ENCODE measurements at places on chromosomes 2 and 18. TPM values are rescaled to one million over a fixed set of nuclear protein-coding genes. Genes with fewer than 3 reads are reported as not detected.

Gene SERPINB3
- not detected for total RNA-seq

Gene MROH2A
- total RNA-seq = not detected

Gene AOX1
- 0.23 TPM for total RNA-seq

Gene CTAGE1
- not detected for total RNA-seq

Gene NGEF
- 0.22 TPM for total RNA-seq

Gene ABHD3
- 10.0 TPM for total RNA-seq

Gene EPB41L3
- 154 TPM for total RNA-seq

Gene SCG2
- not detected for total RNA-seq

DNA sequence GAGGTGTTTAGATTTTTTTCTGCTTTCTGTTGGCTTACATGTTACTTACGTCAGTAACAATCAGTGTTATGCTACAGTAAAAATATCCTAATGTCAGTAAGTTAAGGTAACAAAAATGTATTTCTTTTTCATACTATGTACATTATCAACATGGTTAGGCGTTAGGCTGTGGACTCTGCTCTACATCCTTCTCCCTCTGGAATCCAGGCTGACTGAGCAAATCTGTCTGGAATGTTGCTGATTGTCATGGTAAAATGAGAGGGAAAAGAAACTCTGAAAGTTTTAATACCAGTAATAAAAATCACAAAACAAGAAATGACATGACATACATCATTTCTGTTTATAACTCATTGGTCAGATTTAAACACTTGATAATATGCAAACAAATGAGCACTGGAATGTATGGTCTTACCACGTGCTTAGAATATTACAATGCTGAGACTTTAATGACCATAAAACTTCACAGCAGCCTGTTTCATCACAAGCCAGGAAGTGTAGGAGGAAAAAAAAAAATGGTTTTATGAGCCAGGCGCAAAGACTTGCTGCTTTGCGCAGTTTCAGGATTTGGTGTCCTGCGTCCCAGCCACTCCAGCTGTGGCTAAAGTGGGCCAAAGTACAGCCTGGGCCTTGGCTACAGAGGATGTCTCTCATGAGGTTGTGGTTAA is 252.4 kb downstream of the FSIP2 start:
- no peak for DNase-seq

- peak; percentile 56 for DNase-seq
Observed at GRCh38 chr2:45812011-45812500, 160.6 kb downstream of the PRKCE start.

GRCh38 chr2:221482666-221483455 is 89.2 kb downstream of the EPHA4 start:
- DNase-seq = no peak

GRCh38 chr2:9818097-9818496 is 25.2 kb upstream of the TAF1B start:
- no peak for DNase-seq

GRCh38 chr2:194926873-194927272 is 730.2 kb upstream of the SLC39A10 start:
- DNase-seq = no peak

GRCh38 chr2:147865560-147865959 is 20.7 kb downstream of the ACVR2A start:
- DNase-seq = no peak

GRCh38 chr2:169909376-169909775 is 82.1 kb downstream of the UBR3 start:
- no peak for DNase-seq

DNA sequence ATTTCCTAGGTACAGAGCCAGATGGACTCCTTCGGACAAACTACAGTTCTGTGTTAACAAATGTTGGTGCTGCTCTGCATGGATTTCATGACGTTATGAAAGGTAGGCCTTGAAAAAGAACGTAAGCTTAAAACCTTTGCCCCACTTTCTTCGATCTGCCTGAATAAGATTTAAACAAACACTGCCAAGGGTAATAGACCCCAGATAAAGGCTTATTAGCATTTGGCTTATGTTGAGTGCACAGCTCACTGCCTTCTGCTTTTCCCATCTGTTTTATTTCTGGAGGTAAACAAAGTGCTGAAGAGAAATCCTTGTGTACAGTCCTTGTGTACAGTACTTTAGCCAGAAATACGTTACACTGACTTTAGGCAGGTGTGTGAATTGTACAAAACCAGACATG is 50.0 kb upstream of the STON1 start:
- DNase-seq = peak; percentile 11

DNA sequence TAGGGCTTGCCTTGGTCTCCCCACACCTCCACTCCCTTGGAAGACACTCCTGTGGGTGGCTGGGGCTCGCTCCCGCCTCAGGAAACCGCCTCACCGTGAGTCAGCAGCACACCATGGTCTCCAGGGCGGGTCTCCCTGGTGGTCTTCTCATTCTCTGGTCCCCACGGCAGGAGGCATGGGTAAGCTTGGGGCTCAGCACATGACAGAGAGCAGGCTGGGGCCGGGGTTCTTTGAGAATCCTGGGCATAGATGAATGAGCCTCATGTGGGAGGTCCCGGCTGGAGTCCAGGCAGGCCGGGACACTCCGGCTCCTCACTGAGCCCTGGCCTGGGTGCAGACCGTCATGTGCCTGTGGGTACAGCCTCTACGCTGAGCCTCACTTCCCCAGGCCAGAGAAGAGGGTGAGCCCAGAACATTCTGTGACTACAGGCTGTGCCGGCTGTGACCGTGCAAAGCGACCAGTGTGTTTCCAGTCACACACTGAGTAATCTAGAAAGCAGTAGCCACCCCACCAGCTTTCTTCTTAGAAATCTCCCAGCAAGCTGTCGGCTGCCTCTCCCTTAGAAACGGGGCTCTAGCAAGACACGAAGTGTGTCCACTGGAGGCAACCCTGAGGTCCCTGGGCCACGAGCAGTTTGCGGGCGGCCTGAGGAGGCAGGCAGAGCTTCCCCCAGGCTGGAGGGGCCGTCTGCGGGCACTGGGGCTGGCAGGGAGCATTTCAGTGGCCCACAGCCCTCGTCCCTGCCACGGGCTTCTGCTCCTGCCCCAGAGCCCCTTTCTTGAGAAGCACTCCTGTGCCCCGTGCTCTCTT is 93.1 kb downstream of the RHOB start:
- DNase-seq = no peak

GRCh38 chr2:46778511-46778910 is 137.1 kb downstream of the MCFD2 start:
- DNase-seq = no peak

DNA sequence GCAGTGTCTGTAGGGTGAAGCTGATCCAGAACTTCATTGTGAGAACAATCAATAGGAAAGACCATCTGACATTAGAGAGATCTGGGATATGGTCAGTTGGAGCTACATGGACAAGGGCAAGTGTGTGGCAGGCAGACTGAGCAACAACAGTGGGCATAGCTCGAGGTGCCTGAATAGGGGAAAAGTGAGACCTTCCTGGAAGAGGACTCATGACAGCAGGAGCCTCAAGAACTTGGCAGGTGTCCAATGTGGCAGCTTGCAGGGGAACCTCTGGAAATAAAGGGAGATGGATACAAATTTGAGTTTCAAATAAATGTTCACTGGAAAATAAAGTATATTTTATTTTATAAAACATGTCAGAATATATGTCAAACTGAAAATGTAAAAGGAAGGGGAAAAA is 117.9 kb downstream of the TANC1 start:
- peak; percentile 58 for DNase-seq

DNA sequence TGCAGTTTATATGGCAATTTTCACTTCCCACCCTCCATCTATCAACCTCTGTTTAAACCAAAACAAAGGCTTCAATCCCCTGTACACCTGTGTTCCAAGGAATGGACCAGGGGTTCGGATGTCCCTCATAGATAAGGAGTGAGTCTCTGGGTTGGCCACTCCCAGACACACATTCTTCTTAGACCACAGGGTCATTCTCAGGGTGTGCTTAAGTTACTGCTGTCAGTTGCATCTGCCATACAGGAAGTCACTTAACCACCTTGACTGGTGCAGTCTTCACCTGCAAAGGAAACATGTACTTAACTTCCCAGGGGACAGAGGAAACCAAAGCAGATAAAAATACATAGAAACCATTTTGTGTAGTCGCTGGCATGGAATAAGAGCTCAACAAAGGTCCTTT is 151.0 kb upstream of the NDUFV2 start:
- no peak for DNase-seq

- no peak for DNase-seq
Observed at GRCh38 chr18:10130606-10131005, 216.8 kb downstream of the VAPA start.

DNA sequence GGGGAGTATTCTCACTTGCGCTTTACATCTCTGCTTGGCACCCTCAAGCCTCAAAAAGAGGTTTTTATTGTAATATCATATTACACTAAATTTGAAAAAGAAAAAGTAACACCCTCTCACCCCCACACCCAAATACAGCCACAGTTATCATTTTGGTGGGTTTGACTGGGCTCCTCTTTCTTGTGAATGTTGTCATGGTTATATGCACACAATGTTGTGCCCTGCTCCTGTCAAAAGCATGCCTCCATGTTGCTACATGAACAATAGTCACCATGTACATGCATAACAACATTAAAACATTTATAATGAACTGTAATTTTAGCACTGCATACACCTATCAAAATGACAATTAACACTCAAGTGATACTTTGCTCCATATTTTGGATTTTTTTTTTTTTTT is 100.2 kb downstream of the BCL2L11 start:
- DNase-seq = no peak

DNA sequence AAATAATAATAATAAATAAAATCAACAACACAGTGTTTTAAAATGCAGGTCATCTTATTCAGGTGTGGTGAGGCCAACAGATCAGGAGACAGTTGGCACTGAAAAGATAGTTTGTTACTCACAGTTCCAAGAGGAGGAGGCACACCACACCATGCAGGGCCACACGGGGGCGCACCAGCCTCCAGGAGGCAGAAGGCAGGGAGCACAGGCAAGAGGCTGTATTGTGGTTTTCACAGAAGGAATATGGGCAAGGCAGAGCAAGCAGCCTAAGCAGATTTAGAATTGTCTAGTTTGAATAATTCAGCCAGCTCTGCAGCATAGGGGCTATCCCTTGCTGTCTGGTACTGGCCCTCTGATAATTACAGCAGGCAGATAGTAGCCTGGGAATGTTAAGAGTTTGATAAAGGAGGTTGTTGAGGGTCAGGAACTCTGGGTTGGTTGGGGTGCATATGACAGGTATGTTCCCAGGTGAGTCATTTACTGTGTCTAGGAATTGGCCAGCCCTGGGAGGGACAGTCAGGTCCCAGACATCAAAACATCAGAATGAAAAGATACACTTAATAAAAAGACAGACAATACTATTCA is 31.3 kb downstream of the KIAA2012 start:
- peak; percentile 24 for DNase-seq

DNA sequence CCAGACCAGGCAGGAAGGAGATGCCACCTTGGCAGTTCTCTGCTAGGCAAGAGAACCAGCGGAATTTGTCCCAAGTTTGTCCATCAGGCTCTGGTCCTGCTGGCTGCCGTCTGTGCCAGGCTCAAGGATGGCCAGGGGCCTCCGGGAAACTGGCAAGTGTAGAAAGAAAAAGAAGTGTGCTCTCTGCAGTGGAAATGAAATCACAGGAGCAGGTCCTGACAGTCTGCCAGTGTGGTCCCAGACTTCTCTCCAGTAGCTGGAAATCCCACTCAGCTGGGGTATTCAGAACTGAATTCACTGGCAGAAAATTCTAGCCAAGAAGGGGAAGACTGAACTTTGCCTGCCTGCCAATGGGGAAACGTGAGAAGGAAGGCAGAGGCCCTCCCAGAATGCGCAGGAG is 91.0 kb downstream of the STPG4 start:
- no peak for DNase-seq

GRCh38 chr18:55250768-55251173 is 291.5 kb upstream of the CCDC68 start:
- peak; percentile 58 for DNase-seq

- no peak for DNase-seq
Observed at GRCh38 chr2:54513363-54513715, 57.2 kb downstream of the SPTBN1 start.

DNA sequence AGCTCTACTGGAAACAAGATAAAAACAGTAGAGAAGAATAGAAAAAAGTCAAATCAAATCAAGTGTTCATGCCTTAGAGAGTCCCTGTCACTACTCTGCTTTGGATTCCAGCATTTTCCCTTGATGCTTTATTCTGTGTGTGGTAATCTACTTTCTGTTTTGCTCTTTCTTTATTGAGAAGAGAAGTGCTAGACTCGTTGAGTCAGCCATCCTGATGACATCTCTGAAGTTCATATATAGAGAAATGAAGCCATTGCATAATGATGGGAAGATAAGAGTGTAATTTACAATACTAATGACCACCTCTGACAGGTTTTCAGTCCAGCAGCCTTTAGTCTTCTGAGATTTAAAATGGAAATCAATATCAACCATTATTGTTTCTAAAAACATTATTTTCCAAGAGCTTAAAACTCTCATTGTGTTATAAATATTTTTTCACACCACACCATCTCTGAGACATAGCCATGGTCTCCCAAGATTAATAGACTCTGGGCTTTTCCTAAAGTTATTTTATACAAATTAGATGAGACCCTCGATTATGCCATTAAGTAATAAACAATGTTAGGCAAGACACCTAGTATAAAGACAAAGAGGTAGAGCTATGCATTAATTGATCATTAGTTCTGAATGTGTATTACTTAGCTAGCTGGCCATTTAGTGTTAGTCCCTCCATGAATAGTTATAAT is 679.0 kb upstream of the ACVR2A start:
- no peak for DNase-seq

- DNase-seq = no peak
Observed at GRCh38 chr18:35059280-35059927, 18.2 kb downstream of the MAPRE2 start.

- no peak for DNase-seq
Observed at GRCh38 chr2:32558492-32558891, 69.4 kb upstream of the TTC27 start.

- DNase-seq = peak; percentile 98
Observed at GRCh38 chr18:58223717-58224424, 179.8 kb downstream of the NEDD4L start.

DNA sequence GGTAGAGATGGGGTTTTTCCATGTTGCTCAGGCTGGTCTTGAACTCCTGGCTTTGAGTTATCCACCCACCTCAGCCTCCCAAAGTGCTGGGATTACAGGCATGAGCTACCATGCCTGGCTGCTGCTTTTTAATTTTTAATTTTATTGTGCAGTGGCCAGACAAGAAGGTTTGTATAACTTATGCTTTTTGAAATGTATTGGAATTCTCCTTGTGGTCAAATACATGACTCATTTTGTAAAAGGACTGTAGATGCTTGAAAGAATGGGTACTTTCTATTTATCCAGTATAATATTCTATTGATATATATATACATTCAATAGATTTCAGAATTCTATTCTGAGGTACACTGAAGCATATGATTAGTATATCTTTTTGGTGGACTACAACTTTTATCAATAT is 82.6 kb upstream of the ST3GAL5 start:
- no peak for DNase-seq

DNA sequence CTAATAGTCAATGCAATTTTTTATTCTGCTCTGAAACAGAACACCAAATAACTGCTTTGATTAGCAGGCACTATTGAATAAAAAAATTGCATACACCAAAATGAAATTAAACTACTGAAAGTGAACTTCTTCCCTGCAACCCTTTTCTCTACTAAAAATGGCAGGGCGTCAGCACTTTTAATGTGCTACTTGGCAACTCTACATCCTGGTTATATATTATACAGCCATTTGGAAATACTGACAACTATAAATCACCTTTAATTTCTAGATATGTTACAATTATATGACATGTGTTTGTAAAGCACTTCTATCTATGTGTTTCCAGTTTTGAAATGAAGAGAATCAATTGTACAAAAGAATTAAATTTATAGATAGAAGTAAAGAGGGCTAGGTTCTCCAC is 9.9 kb downstream of the NDUFS1 start:
- DNase-seq = no peak

All from endothelial cell of umbilical vein (primary cell).